ENCODE measurements at places on chromosomes 3 and 15.

DNA sequence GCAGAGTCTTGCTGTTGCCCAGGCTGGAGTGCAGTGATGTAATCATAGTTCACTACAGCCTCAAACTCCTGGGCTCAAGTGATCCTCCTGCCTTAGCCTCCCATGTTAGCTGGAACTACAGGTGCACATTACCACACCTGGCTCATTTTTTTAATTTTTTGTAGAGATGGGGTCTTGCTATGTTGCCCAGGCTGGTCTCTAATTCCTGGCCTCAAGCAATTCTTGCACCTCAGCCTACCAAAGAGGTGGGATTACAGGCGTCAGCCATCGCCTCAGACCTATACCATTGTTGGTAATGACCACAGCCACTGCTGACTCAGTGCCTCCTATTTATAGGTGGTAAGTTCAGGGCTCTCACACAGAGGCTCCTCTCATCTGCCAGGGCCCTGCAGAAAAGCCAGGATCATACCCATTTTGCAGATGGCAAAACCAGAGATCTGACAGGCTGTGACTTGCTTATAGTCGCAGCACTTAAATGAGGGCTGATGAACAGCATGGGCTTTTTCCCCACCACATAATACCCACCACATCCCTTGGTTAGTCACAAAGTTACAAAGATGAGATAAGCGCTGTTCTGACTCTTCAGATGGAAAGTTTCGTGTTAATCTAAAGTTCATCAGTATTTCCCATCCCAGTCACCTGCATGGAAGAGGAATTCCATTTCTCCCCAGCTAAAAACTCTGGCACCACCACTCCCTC is 21.8 kb upstream of the SPATA12 start:
- no peak for DNase-seq

- DNase-seq = no peak
Measured at GRCh38 chr3:123105201-123106189, 38.7 kb downstream of the PDIA5 start.

DNA sequence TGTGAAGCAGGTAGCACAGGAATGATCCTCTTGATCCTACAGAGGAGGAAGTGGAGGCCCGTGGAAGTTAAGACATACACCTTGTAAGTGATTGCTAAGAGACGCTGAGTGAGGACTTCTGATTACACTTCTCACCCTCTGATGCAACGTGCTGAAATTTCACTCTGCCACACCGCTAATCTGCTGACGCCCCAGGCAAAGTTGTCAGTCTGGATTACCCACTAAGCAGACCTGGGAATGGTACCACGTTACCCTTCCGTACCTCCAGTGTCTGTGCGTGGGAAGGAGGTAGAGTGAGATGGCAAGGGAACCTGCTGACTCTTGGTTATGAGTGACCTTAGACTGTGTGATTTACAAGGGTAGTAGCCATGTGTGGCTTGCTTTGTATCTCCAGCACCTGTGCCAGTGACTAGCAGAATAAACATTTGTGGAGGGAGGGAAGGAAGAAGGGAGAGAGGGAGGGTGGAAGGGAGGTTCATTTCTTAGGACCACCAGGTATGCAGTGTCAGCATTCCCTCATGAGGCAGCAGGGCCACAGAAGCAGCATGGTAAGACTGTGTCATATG is 115.0 kb downstream of the ALDH1A2 start:
- DNase-seq = no peak

GRCh38 chr15:50148362-50148963 is 29.4 kb upstream of the ATP8B4 start:
- DNase-seq = peak; percentile 70

DNA sequence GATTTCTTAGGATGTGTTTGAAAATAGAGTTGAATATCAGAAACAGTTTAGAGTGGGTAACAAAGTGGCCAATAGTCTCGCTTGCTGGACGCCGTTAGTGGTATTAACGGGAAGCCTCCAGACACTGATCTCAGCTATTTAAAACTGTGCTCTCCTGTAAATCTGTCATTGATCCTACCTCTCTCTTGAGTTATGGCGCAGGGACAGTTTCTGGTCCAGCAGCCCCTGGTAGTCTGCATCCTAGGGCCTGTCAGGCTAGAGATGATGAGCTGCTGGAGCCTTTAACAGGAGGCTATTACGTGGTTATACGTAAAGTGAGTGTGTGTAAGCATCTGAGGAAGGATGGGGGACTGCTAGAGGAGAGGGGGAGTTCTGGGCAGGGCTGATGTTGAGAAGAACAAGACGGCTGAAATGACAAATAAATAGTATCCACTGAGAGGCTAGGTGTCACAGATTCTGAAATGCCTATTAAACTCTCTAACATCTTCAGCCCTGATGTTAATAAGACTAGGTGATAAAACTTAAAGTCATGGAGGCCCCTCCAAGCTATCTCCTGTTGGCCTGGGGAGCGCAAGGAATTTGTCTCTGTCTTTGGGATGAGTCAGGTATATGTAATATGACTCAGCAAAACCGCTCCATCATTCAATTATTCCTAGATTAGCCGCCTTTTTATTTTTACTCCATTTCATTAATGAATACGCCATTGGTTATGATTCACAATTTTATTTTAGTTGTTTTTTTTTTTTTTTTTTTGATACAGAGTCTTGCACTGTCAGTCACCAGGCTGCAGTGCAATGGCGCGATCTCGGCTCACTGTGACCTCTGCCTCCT is 155.7 kb downstream of the GREM1 start:
- no peak for DNase-seq

- DNase-seq = no peak
Measured at GRCh38 chr3:195198426-195199346, 72.3 kb downstream of the XXYLT1 start.

DNA sequence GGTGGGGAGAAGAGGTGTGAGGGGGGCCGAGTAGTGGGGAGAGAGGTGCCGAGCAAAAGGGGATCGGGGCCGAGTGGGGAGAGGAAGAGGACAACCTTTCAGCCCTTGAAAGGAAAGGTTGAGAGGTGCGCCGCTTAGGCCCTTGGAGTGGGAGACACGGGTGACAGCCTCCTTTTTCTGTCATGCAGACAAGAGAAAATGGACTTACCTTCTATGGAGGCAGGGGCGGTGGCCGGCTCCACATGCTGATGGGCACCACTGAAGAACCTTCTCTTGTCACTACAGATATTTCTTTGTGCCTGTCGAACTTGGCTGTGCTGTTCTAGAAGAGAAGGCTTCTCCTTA is 421 bp downstream of the KLHL18 start:
- DNase-seq = peak; percentile 19

- no peak for DNase-seq
Measured at GRCh38 chr15:44883199-44883877, 73.1 kb upstream of the TERB2 start.

- no peak for DNase-seq
Measured at GRCh38 chr15:83545804-83546511, 98.8 kb downstream of the SH3GL3 start.

- no peak for DNase-seq
Measured at GRCh38 chr3:37217098-37217849, 42.9 kb upstream of the LRRFIP2 start.

DNA sequence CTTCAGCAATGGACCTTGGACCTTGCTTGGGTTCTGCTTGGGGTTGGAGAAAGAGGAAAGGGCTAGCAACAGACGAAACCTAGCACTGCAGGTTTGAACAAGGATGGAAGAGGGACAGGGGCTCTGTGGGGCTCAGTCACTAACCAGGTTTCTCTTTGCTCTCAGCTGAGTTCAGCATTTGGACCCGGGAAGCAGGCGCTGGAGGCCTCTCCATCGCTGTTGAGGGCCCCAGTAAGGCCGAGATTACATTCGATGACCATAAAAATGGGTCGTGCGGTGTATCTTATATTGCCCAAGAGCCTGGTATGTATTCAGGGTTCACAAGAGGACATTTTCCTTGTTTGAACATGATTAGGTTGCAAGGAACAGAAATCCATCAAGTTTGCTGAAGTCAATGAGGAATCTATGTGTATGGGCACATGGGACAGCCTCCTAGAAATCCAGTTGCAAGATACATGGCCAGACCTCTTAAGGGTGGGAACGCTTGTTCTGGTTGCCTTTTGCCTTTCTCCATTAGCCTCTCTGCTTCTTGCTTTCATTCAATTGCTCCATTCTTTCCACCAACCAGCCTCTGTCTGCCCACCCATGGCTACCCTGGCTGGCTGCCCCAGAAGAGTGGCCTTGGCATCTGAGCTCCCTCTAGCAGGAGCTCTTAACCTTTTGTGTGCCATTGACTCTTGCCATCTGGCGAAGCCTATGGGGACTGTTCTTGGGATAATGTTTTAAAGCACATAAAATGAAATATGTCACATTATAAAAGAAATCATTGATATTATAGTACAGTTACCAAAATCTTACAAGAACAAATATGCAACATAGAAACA is 55.9 kb downstream of the DNASE1L3 start:
- no peak for DNase-seq

DNA sequence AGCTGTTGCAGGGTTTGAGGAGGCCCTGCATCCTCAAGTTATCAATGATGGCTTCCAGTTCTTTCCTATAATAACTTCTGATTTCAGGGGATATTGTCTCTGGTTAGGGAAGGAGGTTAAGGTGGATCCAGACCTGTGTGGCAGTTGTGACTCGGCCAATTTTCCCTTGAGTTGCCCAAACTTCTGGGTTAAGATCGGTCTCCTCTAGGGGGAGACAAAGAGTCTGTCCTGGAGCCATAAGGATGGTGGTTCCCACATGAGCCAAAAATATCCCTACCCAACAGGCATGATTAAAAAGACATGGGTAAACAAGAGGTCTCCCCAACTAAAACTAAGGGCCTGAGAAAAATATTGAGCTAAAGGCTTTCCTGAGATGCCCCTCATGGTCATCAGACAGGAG is 227.5 kb upstream of the MDFIC2 start:
- DNase-seq = no peak

DNA sequence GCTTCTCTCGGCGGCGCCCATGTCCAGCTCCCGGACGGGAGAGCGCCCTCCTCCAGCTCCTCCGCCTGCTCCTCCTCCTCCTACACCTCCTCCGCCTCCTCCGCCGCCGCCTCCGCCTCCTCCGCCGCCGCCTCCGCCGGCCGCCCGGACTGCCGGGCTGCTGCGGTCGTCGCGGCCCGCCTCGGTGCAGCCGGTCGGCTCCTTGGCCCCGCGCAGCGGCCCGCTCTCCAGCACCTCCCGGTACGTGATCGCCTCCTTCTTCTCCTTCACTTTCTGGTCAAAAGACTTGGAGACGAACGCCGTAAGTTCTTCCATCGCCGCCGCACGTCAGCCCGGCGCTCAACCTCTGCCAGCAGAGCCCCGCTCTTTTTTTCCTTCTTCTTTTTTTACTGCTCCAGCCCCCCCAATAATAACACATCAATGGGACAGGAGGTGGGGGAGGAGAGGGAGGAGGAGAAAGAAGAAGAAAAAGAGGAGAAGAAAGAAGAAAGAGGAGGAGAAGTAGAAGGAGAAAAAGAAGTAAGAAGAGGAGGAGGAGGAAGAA is 438 bp downstream of the SHOX2 start:
- DNase-seq = peak; percentile 56

- no peak for DNase-seq
Measured at GRCh38 chr15:32908872-32909271, 191.1 kb downstream of the GREM1 start.

DNA sequence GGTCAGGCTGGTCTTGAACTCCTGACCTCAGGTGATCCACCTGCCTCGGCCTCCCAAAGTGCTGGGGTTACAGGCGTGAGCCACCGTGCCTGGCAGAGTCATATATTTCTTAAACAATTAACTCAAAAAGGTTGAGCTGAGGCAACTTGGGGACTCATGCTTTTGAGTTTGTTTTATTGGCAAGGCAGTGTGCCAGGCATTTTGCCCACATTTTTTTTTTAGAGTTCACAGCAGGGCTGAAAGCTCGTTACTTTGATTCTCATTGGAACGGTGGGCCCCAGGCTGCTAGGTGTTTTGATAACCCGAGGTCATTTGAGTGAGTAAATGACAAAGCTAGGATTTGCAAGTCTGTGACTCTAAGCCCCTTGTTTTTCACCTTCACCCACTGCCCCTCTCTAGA is 76.2 kb downstream of the CCK start:
- no peak for DNase-seq

DNA sequence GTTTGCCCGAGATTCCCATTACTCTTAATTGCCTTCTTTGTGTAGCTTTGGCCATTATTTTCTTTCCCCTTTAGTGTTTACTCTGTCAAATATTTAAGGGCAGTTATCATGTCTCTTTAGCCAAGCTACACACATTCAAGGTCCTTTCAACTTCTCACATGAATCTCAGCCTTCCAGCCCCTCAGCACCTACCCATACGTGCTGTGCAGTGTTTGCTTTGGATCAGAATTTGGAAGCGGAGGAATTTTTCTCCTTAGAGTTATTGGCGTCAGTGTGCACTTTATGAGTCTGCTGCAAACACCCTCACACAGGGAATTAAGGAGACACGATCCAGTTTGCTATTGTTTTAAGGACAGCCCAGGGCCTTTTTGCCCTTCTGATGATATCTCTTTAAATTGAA is 231.6 kb downstream of the CACNA2D3 start:
- no peak for DNase-seq

DNA sequence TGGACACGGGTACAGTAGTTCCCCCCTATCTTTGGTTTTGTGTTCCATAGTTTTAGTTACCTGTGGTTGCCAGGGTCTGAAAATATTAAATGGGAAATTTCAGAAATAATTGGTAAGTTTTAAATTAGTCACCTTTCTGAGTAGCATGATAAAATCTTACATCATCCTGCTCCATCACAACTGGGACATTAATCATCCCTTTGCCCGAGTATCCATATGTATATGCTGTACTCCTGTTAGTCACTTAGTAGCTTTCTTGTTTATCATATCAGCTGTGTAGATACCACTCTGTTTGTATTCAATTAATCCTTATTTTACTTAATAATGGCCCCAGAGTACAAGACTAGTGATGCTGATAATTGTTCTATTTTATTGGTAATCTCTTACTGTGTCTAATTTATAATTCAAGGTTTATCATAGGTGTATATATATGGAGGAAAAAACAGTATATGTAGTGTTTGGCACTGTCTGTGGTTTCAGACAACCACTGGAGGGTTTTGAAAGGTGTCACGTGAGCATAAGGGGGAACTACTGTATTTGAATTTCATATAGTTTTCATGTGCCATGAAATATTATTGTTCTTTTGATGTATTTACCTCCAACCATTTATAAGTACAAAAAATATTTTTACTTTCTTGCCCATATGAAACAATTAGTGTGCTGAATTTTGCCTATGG is 41.4 kb downstream of the CTDSPL2 start:
- DNase-seq = peak; percentile 84

DNA sequence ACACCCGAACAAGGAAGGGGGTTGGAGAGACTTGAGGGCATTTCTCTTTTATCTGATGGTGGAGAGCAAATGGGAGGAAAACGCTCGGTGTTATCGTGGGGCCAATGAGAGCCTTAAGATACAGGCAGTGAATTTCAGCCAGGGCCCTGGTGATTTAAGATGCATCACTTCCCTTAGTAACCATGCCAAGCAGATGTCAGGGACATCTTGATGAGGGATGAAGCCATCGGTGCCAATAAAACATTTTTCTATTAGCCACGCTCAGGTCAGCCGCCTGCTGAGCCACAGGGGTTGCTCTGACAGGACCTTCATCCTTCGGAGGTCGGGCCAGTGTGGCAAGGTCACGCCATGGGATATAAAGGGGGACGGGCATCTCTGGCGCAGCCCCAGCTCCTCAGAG is 10.6 kb downstream of the IQSEC1 start:
- no peak for DNase-seq

GRCh38 chr3:152054315-152054714 is 180.9 kb downstream of the SUCNR1 start:
- DNase-seq = no peak

- no peak for DNase-seq
Measured at GRCh38 chr3:55264919-55265318, 222.2 kb downstream of the WNT5A start.

GRCh38 chr15:29270169-29270955 is 740 bp upstream of the NSMCE3 start:
- peak; percentile 28 for DNase-seq

Measured in mammary epithelial cell (primary cell).